Kidney capillary endothelial cell (primary cell): ENCODE measurements at places on chromosomes 12 and 14.

DNA sequence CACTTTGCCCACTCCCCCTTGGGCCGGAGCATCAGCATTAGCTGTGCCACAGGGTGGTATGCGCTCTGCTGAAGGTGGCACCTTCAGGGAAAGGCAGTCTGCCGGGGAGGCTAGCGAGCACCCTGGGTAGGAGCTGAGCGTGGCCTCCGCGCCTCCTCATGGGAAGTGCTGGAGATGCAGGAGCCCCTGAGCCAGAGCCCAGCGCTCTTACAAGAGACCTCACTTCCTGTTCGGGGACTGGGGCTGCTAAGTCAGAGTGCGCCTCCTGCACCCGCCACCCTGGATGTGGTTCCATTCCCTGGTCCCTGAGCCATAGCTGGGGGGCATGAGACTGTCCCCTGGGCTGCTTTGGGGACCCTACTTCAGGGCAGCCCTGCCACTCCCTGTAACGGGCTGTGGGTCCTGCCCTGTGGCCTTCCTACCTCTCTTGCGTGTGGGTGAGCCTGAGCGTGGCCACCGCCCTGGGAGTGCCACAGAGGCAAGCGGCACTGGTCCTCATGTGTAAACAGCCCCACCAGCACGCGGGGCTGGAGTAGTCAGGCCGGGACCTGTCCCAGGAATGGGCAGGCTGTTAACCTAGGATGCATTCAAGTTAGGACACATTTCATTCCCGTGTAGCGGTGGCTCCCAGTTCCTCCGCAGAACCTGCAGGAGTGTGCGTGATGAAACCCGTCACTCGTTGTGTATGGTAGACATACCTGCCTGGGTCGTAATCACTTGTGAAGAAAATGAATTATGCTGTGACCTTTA is 19.4 kb downstream of the COA8 start:
- no peak for DNase-seq

- no peak for DNase-seq
Measured at GRCh38 chr14:36408388-36408787, 88.0 kb upstream of the MBIP start.

GRCh38 chr12:77689510-77690086 is 141.1 kb upstream of the NAV3 start:
- no peak for DNase-seq

DNA sequence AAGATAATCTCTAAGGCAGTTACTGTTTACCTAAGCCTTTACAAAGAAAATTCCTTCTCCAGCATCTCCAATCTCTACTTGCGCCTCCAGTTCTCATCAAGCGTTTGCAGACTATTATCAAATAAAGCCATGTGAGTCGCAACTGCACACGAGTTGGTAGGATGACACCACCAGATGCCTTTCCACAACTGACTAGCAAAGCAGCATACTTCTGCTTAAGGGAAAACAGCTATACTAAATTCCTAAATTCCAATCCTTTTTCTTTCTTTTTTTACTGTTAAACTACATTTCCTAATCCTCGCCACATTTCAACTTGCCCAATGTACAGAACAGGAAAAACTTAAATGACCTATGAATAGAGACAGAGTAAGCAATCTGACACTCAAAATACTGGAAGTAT is 166.7 kb downstream of the ITPR2 start:
- no peak for DNase-seq

- peak; percentile 30 for DNase-seq
Measured at GRCh38 chr12:67795236-67795635, 146.7 kb downstream of the DYRK2 start.

GRCh38 chr12:122651520-122652224 is 51.5 kb downstream of the HCAR2 start:
- no peak for DNase-seq

- no peak for DNase-seq
Measured at GRCh38 chr12:62375603-62376002, 91.0 kb upstream of the MON2 start.

DNA sequence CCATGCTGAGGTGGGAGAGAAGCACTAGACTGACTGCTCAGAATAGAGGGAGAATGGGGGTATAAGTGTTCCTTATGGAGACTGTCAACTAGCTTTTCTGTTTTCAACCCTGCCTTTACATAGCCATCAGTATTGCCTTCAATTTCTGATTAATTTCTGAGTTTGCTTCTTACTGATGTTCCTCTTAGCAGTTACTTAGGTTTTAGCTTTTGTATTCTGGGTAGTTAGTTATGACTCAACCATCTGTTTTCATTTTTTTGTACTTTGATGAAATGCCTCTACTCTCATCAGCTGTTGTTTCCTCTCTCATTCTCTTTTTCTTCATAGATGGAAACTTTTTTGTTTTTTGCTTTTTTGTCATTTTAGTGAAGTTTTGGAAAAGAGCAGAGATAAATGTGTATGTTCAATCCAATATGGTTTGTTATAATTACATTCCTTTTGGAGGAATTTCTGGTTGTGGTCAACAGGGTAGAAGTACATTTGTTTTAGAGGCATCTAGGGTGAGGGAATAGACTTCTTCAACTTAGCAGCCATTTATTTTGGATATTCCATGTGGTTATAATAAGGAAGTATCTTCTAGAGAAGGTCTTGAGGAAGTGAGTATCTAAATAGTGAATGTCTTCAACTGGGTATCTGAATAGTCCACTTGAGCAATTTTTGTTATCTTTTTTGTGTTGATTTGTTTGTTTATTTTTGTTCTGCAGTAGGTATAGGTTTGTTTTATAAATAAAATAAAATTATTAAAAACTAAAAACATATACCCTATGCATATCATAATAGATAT is 29.6 kb downstream of the PMCH start:
- no peak for DNase-seq

DNA sequence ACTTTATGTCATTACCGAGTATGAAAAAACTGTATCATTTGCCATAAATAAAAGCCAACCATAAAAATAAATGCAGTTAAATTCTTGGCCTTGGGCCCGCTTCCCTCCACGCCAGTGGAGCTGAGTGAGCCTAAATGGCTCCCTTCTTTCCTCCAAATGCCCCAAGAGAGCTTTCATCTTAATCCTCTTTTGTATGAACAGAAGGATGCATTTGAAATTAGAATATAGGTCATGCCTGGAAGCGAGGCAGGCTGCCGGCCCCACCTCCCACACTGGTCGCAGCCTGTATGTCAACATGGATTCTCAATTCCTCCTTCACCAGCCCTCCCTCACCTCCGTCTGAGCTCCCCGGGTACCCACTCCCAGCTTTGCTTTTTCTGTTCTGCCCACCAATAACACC is 245.7 kb downstream of the SLC15A4 start:
- DNase-seq = no peak

- DNase-seq = no peak
Measured at GRCh38 chr12:110280392-110280778, 662 bp upstream of the ATP2A2 start.

- DNase-seq = no peak
Measured at GRCh38 chr14:81429028-81429427, 28.9 kb upstream of the STON2 start.

DNA sequence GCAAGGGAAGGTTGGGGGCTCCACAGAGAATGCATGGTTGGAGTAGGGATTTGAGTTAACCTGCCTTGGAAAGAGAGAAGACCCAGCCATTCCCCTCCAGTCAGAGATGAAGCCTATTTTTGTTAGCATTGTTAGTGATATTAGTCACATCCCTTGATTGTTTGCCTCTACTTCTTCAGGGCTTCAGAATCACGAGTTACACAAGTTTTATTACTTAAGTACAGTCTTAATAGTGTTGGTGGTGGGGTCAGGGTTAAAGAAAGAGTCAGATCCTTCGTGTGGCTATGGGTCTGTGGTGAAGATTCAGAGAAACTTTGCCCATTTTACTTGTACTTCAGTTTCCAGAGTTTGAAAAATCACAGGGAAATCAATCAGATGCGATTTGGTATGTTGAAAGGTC is 363.1 kb downstream of the LRIG3 start:
- peak; percentile 85 for DNase-seq

DNA sequence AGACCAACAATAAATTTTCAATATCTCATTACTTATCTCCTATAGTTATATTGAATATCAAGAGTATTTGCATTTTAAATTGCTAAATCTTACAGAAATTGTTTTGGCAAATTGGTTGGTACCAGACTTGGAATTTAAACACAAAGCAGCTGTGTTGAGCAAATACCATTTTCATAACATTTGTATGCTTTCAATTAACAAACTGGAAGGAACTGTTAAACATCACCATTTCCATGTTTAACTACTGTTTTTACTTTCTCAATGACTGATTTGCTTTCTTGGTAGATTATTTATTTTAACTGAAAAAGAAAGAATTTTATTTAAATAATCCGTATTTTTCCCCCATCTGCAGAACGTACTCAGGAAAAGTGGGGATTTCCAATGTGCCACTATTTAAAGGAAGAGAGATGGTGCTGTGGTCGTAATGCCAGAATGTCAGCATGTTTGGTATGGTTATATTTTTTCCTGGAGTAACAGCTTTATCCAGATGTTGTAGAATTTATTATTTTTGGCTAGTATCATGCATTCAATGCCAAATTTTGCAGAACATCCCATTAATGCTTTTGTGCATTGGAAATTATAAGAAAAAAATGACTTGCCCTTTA is 72.3 kb downstream of the METTL25 start:
- no peak for DNase-seq

DNA sequence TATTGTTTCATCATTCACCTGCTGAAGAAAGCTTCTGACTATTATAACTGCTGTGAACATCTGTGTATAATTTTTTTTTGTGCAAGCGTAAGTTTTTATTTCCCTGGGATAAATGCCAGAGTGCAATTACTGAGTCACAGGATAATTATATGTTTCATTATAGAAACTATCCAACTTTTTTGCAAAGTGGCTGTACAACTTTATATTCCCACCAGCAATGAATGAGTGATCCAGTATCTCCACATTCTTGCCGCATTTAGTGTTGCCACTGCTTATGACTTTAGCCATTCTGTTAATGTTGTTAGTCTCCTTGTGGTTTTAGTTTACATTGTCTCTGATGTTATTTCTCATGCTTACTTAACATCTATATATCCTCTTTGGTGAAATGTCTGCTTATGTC is 88.1 kb upstream of the CCDC175 start:
- DNase-seq = no peak

GRCh38 chr12:63206909-63207308 is 55.9 kb upstream of the AVPR1A start:
- DNase-seq = no peak

- DNase-seq = no peak
Measured at GRCh38 chr12:46455648-46456352, 83.2 kb upstream of the SLC38A2 start.

DNA sequence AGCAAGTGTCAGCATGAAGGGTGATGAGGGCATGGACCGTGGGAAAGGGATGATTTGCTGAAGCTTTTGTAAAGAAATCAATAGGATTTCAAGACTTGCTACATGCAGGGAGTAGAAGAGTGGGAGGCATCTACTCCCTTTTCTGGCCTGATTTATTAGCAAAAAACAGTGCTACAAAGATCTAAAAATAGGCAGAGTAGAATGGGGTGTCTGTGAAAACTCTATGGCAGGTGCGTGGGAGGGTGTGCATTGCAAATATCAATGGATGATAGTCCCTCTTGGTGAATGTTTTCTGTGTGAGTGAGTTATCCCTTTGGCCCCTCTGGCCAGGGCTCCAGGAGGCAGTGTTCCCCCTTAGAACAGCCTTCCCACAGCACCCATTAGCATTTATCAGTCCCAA is 139.0 kb downstream of the SMOC1 start:
- no peak for DNase-seq

DNA sequence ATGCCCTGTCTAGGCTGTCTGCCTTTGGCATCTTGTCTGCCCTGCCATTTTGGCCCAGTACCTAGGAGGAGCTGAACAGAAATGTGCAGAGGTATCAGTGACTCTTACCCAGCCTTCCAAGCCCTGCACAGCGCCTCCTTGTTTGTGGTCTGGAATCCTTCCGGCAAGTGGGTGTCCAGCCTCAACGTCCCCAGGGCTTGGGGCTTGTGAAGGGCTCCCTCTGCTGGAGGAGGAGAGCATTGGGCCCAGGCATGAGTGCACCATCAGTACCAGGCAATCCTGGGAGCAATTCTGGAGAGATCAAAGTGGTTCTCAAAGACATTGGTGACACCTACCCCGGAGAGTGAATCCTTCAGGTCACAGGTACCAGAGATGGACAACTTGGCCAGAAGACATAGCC is 2.4 kb upstream of the TCL1B start:
- no peak for DNase-seq

DNA sequence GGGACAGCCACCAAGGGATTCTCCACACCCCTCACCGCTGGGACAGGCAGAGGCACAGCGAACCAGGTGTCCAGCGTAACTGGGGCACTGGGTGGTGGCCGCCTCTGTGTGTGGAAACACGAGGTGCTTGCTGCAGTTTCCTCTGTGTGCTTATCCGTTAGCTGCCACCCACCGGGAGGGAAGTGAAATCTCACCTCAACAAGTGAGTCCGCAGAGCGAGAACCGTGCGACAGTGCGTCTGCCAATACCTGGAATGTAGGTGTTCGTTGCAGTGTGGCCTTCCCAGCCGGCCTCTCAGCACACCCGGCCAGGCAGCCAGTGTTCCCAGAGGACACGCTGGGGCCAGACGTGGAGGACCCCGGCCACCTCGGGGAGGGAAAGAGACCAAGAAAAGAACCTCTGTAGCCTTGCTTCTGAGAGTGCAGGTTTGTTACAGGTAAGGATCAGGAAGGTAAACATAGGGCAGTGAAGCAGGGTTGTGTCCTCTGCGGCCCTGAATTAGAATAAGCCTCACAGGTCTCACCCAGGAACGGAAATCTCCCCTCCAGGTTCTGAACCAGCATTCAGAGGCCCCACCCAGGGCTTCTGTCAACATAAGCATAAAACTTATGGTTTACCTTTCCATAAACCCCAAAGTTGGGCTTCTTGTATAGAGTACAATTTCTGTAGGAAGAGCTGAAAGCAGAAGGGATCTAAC is 1.5 kb downstream of the BCL2L14 start:
- DNase-seq = no peak

DNA sequence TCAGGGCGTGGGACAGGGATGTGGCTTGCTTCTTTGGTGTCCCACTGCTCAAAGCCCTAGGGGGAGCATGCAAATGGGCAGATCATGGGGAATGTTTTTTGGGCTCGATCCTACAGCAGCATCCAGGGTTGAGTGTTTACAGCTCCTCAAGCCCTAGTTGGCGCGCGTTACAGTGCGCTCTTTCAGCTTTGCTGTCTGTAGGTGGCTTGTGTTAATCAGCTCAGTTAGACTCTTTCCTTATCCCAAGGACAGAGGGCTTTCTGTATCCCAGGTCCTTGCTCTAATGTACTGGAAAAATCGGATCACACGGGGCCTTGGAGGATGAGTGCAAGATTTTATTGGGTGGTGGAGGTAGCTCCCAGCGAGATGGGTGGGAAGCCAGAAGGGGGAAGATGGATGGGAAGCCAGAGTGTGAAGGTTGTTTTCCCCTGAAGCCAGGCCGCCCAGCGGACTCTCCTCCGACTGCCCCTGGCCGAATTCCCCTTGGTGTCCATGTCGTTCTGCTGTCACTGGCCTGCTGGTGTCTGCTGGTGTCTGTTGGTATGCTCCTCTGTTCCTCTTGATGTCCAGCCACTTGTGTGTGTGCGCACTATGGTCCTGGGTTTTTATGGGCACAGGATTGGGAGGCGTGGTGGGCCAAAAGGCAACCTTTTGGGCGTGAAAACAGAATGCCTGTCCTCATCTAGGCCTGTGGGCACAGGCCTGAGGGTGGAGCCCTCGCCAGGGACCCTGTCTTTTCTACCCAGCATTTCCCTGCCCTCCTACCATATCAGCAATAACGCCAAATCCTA is 10.7 kb upstream of the TXNRD1 start:
- DNase-seq = no peak
